ENCODE measurements at places on chromosomes 1 and 21.

DNA sequence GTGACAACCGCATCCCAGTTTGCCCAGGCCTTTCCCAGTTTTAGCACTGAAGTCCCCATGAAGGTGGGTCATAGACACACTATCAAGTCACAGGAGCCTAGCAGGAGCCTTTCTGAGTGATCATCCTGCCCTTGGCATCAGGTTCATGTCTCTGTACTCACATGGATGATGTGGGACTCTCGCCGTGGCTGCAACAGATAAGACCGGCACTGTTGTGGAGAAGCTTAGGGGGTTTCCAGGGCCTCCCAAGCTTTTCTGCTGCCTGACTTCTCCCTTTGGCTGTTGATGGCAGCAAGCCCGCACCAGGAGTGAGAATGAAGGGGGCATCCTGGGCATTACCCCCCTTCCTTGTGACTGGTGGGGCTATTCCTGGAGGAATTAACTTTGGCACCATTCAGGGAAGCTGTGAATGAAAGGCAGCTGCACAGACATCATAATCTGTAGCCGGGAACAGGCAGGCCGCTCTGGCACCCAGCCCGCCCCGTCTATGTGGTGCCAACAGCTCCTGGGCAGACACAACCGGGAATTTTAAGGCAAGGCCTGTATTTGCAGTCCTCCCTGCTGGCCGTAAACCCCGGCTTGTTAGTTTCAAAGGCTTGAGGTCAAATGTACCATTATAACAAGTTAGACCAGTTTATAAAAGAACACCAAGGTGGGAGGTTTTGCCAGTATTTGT is 148.6 kb downstream of the HUNK start:
- DNase-seq, result no peak

- DNase-seq, result no peak
Observed at GRCh38 chr1:57406428-57406970, 17.4 kb downstream of the DAB1 start.

DNA sequence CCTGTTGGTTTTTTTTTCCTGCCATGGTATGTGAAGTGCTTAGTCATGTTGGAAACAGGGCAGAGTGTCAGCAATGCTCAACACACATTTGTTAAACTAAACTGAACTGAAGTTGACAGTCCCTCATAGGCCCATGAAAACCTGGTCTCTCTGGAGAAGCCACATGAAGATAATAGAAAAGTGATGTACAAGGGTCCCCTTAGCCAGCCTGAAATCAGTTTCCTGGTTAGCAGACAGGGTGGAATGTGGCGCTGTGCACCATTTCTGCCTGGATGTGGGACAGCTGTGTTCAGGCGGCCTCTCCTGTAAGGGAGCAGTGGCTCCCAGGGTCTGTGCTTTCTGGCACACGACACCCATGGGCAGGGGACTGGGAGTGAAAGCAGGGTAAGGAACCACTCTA is 9.9 kb upstream of the CHI3L1 start:
- DNase-seq, result no peak

DNA sequence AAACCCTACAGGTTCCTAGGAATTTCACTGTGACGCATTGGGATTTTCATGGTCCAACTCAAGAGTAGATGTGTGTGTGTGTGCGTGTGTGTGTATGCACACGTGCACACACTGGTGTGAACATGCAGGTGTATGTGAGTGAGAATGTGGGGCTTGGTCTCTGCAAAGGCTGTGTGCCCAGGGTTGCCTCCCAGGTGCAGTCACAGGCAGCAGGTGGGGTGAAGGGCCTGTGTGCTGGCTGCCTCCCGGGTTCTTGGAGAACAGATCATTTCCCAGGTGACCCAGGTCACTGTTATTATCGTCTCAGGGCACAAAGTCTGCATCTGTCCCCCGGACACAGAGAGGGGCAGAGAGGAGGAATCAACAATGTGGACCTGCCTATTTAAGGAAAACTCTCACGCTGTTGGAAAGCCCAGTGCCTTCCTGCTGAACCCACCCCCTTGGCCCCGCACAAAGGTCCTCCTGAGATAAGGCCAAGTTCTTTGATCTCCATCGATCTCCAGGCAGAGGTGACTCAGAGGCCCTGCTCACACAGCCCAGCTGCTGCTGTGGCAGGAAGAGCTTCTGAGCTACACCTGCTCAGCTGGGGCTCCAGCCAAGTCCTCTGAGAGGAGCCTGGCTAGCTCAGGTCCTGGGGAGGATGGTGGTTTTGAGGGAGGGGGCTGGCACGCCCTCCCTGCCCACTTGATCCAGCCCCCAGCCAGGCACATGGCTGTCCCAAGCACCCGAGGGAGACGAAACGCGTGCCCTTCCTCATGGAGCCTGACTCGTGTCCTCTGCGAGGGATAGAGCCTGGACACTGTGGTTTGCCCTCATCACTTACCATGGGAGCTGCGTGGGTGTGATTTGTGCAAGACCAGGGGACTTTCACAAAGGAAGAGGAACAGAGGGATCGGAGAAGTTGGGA is 134.0 kb upstream of the ARHGEF16 start:
- no peak for DNase-seq

GRCh38 chr1:166859597-166859996 is 16.5 kb downstream of the TADA1 start:
- DNase-seq, result no peak

DNA sequence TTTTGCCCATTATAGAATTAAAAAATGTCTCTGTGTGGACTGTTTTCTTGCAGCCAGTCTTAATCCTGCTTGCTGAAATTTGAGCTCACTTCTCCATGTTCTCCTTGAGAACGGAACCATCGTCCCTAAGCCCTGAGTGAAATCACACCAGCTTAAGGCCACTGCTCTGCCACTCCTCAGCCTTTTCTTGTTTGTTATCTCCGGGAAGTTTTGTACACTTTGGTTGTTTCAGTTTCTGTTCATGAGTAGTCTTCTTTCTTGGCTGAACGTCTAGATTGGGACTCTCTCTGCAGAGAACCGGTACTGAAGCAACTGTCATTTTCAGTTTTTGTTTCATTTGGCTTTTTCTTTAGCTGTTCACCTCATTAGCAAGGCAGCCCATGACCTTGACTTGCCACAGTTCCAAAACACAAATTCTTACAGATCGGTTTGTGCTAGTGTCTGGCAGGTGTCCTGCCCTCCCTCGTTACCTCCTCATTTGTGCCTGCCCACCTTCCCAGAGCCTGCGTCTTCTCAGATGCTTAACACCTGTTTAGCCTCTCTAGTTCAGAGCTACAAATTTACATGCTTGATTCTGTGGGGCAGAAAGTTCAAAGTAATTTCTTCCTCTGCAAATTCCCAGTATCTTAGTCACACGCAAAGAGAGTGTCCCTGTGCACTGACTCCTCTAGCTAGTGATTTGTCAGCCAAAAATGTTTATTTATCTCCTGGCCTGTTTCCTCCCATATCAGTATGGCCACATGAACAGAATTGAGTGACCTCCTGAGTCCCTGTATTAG is 12.4 kb downstream of the PSEN2 start:
- DNase-seq, result no peak

GRCh38 chr1:232172563-232172962 is 457.4 kb downstream of the SIPA1L2 start:
- no peak for DNase-seq

- peak; percentile 20 for DNase-seq
Observed at GRCh38 chr1:226737819-226738420, 1.2 kb downstream of the ITPKB start.

DNA sequence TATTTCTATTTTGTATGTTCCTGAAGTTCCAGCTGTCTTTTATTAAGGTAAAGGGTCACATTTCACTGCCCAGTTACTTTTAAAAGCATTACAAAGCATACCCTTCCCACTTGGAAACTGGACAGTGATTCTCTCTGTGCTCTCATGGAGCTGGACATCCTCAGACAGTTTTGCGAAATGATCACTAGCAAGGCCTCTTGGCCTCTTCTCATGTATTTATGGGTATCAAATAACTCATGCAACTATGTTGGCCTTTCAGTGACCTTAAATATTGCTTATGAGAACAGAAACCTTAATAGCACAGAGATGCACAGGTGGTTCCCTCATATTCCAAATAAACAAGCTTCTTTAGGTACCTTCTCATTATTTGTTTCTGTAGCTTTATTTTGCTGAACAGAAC is 7.9 kb upstream of the AMPD1 start:
- no peak for DNase-seq

- DNase-seq, result no peak
Observed at GRCh38 chr1:179029321-179029759, 3.6 kb downstream of the FAM20B start.

DNA sequence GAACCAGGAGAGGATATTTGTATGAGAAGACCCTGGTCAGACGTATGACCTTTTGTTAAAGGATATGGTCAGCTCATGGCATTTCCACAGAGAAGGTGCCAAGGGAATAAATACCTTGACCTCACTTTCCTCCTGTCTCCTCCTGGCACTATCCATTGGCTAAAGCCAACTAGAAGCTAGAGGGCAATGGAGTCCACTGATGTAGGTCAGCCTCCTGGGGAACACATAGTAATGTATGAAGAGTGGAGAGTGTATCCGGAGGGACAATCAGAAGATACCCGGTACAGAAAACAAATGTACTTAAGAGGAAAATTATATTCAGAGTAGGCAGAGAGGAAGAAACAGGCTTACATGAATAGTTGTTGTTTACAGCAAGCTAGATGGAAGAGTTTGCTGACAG is 698 bp upstream of the NTMT2 start:
- no peak for DNase-seq

DNA sequence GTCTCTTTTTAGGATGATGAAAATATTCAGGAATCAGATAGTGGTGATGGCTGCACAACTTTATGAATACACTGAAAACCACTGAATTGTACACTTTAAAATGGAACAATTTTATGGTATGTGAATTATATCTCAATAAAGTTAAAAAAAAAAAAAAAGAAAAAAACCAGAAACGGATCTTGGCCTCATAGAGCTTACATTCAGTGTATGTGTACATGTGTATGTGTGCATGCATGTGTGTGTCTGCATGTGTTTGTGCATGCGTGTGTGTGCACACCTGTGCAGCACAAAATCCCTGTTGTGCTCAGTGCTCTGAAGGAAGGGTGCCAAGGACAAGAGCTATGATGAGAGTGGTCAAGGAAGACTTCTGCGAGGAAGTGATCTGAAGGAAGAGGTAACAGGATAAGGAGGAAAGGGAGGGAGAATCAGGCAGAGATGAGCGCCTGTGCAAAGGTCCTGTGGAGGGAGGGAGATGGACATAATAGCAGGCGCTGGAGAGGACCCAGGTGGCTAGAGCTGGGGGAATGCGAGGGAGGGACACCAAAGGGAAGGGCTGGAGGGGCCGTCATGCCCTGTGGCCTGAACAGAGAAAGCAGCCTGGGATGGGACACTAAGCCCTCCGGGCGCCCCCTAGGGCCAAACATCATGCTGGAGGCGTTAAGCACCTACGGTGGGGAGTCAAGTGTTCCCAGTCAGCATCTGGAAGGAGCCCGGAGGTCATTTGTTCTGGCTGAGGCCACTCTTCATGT is 25.2 kb downstream of the NKAIN1 start:
- DNase-seq, result no peak

DNA sequence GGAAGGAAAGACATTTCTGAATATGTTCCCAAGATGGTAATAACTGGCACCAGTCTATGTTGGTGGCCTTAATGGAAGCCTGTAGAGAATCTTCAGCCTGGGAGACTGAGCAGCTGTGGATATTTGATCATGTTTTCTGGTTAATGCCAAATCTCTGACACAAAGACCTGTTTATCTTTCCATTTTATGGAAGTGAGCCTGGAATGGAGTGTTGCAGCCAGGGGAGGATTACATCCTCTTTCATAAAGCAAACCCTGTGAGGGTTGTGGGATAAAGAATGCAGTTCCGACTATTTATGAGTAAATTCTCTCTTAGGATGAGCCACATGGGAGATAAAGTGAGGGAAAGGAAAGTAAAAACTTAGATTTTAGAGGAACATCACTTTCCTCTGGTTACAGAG is 144.1 kb downstream of the PCP4 start:
- no peak for DNase-seq

DNA sequence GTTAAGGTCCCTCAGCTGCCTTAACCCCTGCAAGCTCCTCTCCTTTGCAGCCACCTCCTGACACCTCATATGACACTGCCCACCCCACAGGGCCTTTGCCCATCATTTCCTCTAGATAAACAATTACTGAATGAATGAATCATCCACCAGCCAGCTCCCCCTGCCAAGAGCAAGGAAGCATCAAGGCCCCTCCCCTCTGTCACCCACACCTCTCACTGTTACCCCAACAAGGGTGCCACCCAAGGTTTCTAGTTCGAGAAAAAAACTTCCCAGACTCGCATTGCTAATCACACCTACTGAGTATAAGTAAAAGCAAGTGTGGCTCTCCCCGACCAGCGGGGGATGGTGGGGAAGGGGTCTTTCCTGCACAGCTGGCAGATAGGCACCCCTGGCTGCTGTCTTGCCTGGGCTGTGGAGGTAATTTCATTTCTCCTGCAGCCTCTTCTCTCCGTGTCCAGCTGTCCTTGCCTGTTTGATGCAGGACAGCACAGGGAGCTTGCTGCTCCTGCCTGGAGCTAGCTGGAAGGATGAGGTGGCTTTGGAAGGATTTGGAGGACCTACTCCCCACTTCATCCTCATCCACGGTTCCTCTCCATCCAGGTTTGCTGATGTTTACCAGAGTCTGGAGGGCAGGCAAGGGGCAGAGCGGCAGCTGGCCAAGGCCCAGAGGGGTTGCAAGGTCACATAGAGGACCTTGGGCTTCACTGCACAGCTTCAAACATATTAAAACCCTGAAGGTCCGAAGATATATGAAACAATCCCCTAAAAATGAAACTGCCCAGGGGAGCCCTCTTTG is 33.1 kb upstream of the LBR start:
- peak; percentile 56 for DNase-seq

- DNase-seq, result no peak
Observed at GRCh38 chr1:174747613-174748012, 252.1 kb upstream of the CACYBP start.

DNA sequence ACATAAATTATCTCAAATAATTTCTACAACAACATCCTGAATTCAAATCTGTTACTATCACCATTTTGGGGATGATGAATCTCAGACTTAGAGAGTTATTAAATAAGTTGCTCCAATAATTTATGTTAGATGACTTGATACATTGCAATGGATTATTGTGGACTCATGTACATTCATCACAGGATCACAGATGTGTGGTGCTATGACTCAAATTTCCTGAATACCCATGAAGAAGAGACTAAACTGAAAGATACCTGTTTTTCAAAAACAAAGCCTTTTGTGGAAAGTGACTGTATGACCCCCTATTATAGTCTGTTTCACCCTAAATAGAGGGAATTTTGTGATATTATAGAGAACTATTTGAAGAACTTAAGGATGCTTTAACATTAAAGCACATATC is 315.0 kb downstream of the PLA2G4A start:
- DNase-seq, result no peak

DNA sequence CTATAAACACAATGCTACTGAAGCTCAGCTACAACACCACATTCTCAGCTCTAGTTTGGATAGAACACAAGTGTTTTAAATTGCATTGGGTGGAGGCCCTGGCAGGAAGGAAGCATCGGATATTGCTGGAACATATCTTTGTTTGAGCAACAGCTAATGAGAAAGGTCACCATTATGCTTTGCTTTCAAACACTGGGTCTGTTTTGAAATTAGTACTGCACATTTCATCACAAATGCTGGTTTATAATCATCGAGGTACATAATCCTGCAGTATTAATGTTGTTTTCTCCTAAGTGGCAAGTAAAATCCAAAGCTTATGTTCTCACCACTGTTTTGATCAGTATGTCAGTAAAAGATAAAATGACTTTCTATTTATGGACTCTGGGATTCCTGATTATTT is 61.5 kb upstream of the ARHGAP29 start:
- no peak for DNase-seq
